HFFc6 (cell line): ENCODE measurements at places on chromosomes 16 and 17. TPM values are rescaled to one million over a fixed set of nuclear protein-coding genes. Genes with fewer than 3 reads are reported as not detected.

The HASPIN gene
- total RNA-seq, result 3.8 to 7.5 TPM (median 7.0 TPM) in 3 replicates

The CD300C gene
- not detected in 3 replicates for total RNA-seq

The CCDC154 gene
- total RNA-seq, result 0.13 to 0.52 TPM (median 0.30 TPM) in 3 replicates

The NARF gene
- 31.8 to 38.1 TPM (median 33.9 TPM) in 3 replicates for total RNA-seq

DNA sequence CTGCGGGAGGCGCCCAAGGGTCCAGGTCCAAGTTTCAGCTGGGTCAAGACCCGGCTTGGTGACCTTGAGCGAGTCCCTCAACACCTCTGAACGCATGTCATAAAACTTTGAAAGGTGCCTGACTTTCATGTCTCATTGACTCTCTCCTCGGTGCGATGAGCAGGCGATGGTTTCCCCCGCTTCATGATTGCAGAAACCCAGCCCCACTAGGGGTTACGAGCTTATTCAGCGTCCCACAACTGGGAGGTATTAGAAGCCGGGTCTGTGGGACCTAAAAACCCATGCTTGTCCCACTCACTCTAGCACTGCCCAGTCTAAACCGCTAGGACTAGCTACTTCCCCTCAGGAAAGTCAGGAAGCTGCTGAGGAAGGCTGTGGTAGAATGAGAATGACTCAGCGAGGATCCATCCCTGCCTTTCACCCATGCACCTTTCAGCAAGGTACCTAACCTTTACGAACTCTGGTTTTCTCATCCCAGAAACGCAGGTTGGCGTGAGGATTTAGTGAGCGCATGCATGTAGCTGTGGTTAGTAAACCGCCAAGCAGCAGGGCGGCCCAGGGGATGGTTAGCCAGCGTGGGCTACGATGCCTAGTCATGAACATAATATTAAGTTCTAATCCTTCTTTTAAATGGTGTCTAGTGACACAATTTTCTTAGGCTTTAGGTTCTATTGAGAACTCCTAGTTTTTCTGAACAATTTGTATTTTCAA lies 26.2 kb upstream of the RFFL start:
- H3K4me3 ChIP-seq, result peak overlapping the region; percentile 83
- H3K27me3 ChIP-seq, result no peaks in the 10 kb centered on the region; the same call in none of the 2 replicates
- H3K27ac ChIP-seq, result peak overlapping the region; percentile 83
- peak; percentile 6 for DNase-seq

- no peak for DNase-seq
- no peak overlapping the region for H3K4me3 ChIP-seq
- no peak overlapping the region for H3K27ac ChIP-seq
- peaks cover 19% of the 10 kb centered on the region for H3K36me3 ChIP-seq
- H3K4me1 ChIP-seq, result peaks cover 17% of the 10 kb centered on the region
Measured at GRCh38 chr16:17231972-17232371, 238.8 kb downstream of the XYLT1 start.

- H3K4me3 ChIP-seq, result no peak overlapping the region
- no peak for DNase-seq
- H3K27ac ChIP-seq, result no peak overlapping the region
- no peaks in the 10 kb centered on the region for H3K4me1 ChIP-seq
- no peaks in the 10 kb centered on the region for H3K36me3 ChIP-seq
Measured at GRCh38 chr16:67391424-67392300, 1.6 kb downstream of the TPPP3 start.

- H3K27ac ChIP-seq, result peak overlapping the region; percentile 27; the same call in 1 of the 2 replicates
- peaks cover 6% of the 10 kb centered on the region; the same call in 1 of the 2 replicates for H3K36me3 ChIP-seq
- DNase-seq, result no peak
- no peak overlapping the region for H3K4me3 ChIP-seq
- no peaks in the 10 kb centered on the region; the same call in 1 of the 2 replicates for H3K27me3 ChIP-seq
- peaks cover 70% of the 10 kb centered on the region for H3K4me1 ChIP-seq
Measured at GRCh38 chr16:82633964-82634600, 7.3 kb downstream of the CDH13 start.

DNA sequence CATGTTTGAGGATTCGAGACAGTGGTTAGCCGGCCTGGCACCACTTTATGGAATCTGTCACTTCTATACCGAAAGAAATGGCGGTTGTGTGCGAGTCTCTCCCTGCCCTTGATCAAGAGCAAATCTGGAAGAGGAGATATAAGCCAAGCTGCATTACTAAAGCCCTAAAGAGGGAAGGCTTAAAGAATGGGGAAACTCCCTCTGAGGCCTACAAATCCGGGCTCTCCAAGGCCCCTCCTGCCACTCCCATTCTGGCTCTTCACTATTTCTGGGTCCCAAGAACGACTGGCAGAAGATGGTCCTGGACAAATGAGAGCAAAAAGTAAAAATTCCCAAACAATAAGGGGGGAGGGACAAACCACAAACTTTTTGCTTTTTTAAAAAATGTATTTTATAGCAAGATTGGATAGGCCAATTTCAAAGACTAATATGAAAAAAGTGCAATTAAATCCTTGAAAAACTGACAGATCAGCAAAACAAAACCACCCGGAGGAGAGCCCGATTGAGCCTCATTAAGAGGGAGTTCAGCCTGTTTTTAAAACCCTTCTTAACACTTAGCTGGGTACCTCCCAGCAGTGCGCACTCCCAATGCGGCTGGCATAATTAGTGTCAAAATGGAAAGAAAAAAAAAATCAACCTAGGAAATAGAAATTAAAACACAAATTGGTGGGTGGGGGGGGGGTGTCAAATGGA lies 193.5 kb downstream of the ZFHX3 start:
- H3K27ac ChIP-seq, result no peak overlapping the region
- H3K4me3 ChIP-seq, result no peak overlapping the region
- H3K36me3 ChIP-seq, result peaks cover 20% of the 10 kb centered on the region
- DNase-seq, result no peak
- peaks cover 31% of the 10 kb centered on the region for H3K4me1 ChIP-seq

GRCh38 chr17:73165616-73166404 lies 1.0 kb downstream of the SSTR2 start:
- peaks cover 45% of the 10 kb centered on the region for H3K27me3 ChIP-seq
- H3K36me3 ChIP-seq, result no peaks in the 10 kb centered on the region
- peak overlapping the region; percentile 86 for H3K4me3 ChIP-seq
- peaks cover 37% of the 10 kb centered on the region for H3K4me1 ChIP-seq

- H3K4me1 ChIP-seq, result peaks cover 7% of the 10 kb centered on the region
- peaks cover 5% of the 10 kb centered on the region; the same call in 1 of the 2 replicates for H3K36me3 ChIP-seq
- no peak overlapping the region for H3K4me3 ChIP-seq
- no peak overlapping the region for H3K27ac ChIP-seq
- no peak for DNase-seq
Measured at GRCh38 chr17:81287741-81288430, 7.2 kb downstream of the SLC38A10 start.

- peaks cover 68% of the 10 kb centered on the region for H3K4me1 ChIP-seq
- DNase-seq, result no peak
- H3K27me3 ChIP-seq, result no peaks in the 10 kb centered on the region; the same call in 1 of the 2 replicates
- peak overlapping the region; percentile 7; the same call in 1 of the 2 replicates for H3K4me3 ChIP-seq
Measured at GRCh38 chr17:17736205-17737183, 55.2 kb downstream of the RAI1 start.

DNA sequence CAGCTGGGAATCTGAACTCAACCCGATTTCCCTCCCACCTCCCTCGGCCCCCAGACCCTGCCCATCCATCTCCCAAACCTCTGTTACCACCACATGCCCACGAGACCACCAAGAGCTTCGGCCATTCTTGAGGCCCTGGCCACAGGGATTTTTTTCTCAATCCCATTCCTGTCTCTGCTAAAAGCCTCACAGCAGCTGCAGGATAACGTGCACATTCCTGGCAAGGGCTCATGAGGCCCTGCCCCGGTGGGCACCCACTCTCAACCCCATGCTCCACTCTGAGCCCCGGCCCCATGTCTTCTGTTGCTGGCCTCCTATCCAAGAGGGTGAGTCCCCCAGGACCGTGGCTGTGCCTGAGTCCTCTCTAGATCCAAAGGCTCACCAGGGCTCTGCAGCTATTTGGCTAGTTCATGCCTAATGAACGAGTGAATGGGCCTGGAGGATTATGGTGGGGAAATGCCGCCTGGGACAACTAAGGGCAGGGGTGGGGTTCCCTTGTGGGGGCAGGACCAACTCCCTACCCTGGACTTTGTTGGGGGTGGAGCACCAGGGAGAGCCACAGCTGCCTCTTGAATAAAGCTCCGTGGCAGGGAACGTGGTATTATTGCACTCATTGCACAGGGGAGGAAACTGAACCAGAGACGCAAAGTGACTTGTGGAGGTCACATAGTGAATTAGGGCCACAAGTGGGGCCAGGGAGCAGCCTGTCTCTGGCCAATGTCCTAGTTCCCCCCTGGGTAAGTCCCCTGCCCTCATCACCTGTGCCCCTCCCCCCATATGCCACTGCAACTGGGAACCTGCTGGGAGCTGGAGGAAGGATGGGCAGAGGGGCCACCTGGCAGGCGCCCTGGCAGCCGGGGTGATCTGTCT lies 113.8 kb upstream of the SMURF2 start:
- H3K4me1 ChIP-seq, result peaks cover 17% of the 10 kb centered on the region
- H3K27ac ChIP-seq, result no peak overlapping the region
- H3K36me3 ChIP-seq, result no peaks in the 10 kb centered on the region
- peaks cover 6% of the 10 kb centered on the region for H3K27me3 ChIP-seq
- H3K4me3 ChIP-seq, result no peak overlapping the region
- DNase-seq, result no peak
